Ovary (tissue), 10 donors: ENCODE measurements at places on chromosomes 2 and 18.

DNA sequence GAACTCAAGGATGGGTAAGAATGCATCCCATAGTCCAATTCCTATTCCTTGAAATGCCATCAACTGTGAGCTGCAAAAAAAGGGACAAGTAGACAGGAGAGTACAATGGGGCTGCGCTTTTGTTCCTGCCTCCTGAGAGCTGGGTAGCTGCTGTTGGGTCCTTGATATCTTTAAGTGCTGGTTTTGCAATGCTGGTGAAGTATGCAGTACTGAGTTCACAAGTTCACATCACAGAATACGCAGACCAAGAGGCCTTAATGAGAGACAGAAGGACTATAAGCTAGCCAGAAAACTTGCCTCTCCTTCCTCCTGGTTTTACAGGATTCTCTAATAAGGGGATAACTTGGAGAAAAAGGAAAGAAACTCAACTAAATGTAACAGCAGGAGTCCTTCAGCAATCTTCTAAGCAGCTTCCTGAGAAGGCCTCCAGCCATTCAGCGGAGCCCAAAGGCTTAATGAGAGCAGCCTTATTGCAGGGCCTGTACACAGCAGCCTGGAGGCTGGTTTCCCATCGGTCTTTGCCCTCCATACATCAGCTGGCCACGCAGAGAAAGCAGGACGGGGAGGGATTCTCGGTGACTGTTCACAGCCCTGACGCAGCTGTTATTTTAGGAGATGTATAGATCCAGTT lies 293.1 kb downstream of the CDCA7 start:
- no peak for DNase-seq

- DNase-seq, result no peak
Measured at GRCh38 chr2:178777577-178777976, 29.6 kb downstream of the TTN start.

DNA sequence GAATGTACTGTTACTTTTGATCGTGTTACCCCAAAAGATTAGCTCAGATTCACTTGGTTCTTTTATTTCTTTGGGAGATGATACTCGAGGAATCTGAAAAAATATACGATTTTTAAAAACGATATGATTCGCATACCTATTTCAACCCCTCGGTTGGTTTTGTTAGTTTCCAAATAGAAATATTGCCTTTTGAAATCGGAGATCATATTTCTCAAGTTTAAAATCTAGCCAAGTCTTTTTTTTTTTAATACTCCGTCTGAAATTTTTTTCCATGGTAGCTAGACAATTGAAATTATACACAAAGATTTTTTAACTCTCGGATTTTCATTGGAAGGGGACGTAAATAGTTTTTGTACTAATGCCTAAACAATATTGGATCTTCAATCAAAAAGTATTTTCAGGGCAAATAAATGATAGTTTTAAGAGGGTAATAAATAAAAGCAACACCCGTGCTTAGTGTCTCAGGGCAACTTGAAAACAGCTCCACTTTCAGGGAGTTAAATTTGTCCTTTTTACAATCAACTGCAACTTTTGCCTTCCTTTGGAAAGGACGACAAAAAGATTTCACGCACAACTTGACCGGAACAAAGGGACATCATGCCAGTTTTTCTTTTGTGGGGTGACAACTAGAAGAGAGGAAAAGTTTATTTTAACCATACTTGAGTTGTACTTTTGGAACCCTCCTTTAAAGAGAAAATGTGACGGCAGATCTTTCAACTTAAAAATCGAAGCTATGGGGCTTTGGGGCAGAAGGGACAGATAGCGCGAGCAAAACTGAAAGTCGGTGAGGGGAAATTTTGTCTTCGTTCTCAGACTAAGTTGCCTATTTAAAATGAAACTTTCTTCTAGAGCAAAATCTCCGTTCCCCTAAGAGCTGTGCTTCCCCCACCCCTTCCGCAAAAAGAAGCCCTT lies 5.8 kb upstream of the ONECUT2 start:
- no peak for DNase-seq

DNA sequence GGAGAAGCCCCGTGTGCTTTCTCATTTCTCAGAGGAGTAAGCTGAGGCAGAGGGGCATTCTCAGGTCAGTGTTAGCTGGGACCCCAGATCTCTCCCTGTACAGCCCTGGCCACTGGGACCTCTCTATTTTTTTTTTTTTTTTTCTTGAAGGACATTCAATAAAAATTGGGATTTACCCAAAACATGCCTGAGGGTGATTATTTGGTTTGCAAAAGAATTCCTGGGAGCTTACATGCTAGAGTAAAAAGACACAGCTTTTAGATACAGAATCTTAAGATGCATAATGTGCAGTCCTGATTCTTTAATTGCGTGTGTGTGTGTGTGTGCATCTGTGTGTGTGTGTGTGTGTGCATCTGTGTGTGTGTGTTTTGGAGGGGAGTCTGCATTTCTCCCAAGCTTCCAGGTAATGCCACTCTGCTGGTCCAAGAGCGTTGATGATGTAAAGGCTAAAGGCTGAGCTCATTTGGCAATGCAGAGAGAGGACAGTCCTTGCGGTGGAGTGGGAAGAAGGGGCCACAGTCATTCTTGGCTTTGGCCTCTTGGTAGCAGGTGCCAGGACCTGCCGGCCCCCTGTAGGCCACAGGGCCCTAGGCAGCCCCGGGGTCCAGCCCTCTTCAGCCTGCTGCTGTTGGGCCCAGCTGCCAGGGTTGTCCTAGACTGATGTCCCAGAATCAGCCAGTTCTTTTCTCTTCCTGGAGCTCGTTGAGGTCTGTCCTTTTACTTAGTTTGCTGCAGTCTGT lies 74.1 kb upstream of the MCFD2 start:
- DNase-seq, result peak; percentile 41

DNA sequence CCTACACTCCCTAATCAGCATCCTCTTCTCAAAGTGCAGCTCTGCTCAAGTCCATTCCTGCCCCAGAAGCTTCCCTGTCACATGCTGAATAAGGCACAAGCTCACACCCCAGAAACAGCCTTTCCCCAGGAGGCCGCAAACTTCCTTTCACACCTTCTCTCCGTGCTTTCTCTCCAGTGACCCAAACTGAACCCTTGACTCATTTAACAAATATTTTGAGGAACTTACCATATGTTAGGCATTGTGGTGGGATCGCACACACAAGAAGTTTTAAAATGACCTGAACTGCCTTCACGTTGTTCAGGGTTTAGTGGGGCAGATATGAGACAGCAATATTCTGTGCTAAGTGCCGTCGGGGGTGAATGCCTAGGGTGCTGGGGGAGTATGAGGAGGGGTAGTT lies 161.3 kb downstream of the INSIG2 start:
- no peak for DNase-seq

GRCh38 chr2:9991221-9991620 lies 39.7 kb downstream of the GRHL1 start:
- DNase-seq, result no peak

DNA sequence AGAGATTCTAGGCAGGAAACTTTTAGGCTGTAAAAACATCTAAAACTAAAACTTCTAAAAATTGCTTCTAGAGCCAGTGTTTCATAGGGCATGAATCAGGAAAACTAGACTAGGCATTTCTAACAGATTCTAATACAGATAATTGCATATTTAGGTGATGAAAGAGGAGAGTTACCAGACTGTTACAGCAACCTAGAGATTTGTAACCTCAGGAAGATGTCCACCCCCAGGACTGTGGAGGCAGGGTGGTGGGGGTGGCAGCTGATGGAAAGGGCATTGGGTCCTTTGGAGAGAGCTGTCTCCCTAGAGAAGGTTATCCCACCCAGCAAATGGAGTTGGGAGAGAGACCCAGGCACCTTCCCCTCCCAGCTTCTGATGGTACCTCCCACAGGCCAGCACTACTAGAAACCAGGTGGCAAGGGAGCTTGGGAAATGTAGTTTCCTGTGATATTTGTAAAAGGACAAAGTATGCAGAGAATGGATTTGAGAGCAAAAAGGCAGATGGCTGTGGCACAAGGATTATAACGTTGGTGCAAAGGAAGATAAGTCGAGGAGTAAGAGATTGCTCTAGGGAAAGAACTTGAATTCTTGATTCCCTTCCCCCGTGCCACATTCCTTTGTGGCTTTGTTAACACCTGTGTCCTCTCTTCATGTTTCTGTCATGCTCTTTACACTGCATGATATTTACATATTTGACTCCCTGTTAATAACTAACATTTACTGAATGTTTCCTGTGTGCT lies 75.6 kb upstream of the MGAT5 start:
- DNase-seq, result no peak

DNA sequence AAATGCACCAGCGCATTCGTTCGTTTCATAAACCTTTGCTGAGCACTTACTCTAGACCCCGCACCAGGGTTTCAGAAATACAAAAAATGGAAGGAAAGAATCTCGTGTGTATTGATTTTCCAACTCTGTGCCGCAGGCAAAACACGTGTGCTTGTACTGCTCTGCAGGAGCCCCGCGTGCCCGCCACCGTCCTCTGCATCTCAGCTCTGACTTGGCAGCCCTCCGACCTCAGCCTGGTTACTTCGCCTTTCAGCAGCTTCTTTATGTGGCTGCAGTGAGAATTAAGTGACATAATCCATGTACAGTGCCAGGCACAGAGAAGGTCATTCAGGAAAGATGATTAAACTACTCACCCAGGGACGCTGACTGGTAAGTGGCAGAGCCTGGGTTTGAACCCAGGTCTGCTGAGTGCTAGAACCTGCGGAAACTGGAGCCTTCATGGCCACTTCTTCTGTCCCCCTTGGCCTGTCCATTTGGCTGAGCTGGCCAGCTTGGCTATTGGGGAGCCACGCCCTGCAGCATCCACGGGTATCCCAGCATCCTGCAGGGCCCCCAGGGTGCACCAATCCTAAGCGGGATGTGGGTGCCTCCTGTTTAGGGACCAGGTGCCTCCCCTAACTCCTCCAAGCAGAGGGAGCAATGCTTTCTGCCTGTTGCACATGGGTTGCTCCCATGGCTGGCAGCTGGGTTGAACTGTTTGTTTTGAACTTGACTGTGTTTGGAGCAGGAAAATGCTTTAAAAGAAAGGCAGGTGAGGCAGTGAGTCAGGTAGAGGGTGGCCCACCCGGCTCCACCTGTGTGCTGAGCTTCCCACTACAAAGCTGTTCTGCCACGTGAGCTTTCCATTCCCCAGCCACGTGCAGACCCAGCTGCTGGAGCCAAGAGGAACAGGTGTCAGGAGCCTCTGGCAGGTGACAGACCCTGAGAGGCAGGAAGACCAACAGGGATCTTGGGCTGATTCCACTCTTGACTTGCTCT lies 34.3 kb downstream of the INHBB start:
- DNase-seq, result no peak

DNA sequence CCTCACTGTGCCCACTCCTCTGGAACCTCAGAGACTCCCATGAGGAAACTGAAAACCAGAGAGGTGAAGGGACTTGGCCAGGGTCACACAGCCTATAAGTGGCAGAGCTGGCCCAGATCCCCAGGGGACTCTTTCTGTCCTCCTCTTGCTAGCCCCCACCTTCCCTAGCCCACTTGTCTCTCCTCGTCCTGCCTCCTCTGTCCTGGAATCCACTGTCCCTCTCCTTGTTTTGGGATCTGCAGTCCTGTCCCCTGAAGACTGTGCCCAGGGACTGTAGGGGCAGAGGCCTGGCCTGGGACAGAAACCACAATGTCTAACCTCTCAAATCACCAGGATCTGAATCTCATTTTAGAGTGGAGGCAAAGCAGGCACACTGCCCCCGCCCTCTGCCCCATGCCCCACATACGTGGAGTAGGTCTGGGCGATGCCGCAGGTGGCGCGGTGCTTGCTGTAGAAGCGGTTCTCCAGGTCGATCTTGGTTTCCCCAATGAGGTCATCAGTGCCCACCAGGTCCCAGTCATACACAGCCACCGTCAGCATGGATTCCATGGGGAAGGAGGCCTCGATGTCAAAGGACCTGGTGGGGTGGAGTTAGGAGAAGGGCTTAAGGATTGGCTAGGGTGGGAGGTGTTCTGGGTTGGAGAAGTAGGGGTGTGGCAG lies 12.5 kb downstream of the OTOF start:
- peak; percentile 17 for DNase-seq

DNA sequence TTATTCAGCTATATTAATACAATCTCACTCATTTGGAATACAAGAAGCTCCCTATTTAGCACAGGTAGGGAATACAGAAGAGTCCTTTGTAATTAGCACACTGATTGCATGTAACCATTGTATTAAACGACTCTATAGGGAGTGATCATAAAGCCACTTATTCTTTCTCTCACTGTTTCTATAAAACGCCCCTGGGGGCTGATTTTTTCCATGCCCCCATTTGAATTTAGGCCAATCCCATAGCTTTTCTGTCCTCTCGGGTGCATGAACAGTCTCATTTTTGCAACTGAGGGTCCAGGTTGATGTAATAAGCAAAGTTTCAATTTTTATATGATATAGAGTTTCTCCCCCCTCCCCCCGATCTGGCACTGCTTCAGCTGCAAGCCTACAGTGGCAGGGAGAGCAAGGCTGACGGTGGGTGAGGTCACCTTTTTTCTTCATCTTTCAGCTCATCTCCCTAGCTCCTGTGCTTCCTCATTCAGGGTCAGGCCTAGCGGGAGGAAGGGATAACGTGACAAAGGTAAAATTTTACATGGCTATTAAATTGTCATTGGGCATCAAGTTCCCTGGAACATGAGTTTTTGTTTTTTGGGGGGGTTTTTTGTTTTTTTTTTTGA lies 45.7 kb downstream of the GAD1 start:
- DNase-seq, result no peak

- no peak for DNase-seq
Measured at GRCh38 chr2:39481611-39482010, 44.5 kb upstream of the MAP4K3 start.

DNA sequence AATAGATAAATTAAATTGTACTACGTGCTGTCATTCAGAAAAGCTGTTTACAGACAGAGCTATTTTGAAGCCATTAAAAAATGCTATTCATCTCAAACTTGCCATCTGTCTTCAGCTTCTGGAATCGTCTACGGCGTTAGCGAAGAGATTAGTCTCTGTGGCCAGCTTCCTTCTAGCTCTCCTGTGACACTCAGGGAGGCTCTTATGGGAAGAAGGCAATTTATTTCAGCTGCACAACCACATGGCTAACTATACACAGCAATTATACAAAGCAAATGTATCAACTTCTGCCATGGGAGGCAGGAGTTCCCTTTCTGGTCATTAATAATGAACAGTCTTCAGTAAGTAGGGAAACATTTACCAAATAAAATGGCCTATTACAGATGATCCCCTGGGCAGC lies 6.3 kb downstream of the CTAGE1 start:
- no peak for DNase-seq

GRCh38 chr18:48932462-48932818 lies 18.3 kb downstream of the SMAD7 start:
- DNase-seq, result no peak

- peak; percentile 24 for DNase-seq
Measured at GRCh38 chr2:62287899-62288880, 92.3 kb downstream of the B3GNT2 start.

GRCh38 chr2:75621228-75621627 lies 25.4 kb upstream of the MRPL19 start:
- DNase-seq, result no peak

DNA sequence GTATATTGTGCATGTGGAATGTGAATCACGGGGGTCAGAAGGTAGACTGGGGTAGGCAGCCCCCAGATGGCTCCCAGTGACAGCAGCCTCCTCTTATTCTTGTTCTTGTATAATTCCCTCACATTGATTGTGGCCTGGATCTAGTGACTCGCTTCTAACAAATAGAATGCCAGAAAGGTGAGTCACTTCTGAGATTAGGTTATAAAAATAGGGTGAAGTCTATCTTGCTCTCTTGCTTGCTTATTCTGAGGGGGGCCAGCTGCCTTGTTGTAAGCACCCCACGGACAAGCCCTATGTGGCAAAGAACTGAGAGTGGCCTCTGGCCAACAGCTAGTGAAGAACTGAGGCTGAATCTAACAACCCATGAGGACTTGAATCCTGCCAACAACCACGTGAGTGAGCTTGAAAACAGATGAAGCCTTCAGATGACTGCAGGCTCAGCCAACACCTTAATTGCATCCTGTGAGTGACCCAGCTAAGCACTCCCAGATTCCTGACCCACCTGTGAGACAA lies 15.6 kb upstream of the RMND5A start:
- DNase-seq, result peak; percentile 18
